DMS153 (cell line): ENCODE measurements at places on chromosomes 2 and 18.

DNA sequence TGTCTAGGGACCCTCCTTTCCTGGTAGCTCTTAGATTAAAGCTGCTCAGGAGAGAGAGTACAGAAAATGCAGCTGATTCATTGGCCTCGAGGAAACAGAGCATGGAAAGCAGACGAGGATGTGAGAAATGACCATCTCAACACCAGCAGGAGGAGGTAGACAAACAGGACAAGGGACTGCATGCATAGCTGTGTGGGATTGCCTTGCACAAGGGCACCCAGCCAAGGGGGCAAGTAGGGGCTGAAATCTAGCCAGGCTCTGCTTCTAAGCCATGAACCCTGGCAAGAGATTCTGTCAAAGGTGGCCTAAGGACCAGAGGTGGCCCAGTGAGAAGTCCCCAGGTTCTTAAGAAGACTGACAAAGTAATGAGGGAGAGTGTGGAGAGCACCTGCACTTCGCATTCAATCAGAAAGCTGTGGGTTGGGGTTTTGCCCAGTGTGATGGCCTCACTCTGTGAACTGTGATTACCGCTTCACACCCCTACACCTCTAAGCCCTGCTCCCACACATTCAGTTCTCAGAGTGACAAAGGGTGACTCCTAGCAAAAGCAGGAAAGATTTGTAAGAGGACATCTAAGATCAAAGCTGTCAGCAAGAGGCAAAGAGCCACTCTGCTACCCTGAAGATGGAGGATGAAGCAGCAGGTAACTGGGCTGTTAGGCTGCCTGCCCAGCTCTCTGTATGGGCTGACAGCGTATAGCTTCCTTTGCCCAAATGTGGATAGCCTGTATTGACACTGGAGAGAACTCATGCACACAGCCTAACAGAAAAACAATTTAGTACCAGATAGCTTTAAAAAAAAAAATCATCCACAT, 151.3 kb upstream of the PELI1 start:
- no peak for DNase-seq

DNA sequence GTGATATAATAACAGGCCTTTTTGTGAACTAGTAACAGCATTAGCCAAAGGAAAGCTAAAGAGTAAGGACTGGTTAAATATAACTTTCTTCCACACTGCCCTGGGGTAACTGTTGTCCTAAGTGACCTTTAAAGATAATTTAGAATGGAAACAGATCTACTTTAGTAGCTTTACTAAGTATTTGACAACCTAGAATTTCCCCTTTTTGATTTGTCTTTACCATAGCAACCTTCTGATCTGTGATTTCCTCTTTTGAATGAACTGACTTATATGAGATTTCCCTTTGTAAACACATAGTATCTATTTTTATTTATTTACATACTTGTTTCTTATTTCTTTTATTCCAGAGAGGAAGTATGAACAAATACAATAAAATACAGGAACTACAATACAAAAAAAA, 10.5 kb upstream of the KLF7 start:
- no peak for DNase-seq

GRCh38 chr2:9089831-9090230, 86.3 kb upstream of the MBOAT2 start:
- DNase-seq, result no peak

GRCh38 chr2:177545143-177545542, 152.6 kb downstream of the AGPS start:
- no peak for DNase-seq

DNA sequence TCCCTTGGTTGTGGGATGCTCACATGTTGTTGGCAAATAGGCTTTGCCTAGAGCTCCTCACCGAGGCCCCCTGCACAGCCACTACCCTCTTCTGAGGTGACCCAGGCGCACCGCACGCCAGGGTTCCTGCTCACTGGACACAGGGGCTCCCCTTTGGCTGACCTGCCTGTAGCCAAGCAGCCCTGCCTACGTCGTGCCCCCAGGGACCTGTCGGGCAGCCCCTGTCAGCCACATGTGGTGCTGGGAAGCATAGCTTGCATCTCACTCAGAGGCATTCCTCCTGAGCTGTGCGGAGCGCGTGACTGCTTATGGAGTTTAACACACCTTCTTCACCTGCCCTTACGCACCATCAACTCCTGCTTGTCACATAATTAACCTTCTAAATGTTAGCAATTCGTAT, 116.3 kb downstream of the ZNF236 start:
- DNase-seq, result no peak

- DNase-seq, result no peak
These were observed 124.9 kb downstream of the PRELID3A start for GRCh38 chr18:12532661-12533060.

GRCh38 chr2:37593024-37593423, 78.4 kb downstream of the CDC42EP3 start:
- no peak for DNase-seq

DNA sequence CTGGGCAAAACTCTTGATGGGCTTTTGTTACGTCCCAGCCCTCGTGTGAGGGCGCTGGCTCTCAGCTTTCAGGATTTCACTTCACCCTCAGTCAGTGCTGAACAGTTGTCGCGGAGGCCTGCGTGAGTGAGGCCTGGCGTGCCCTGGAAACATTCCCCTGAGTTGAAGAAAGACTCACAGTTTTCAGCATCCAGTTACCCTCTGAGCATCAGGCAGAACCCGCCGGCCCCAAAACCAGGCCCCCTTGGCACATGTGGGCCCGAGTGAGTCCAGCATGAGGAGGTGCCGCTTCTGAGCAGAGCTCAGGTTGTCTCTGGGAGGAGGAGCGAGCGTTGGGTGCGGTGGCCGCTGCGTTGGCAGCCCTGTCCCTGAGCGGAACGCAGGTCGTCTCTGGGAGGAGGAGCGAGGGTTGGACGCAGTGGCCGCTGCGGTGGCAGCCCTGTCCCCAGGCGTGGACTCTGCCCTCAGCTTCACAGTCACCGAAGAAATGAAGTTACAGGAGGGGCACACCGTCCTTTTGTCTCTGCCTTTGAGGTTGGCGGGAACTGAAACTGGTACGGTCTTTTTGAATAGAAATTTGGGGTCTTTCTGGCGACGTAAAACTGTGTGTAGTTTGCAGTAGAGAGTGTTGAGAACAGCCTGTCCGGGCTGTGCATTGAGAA, at the start of gene NEU4:
TSS of gene NEU4 (plus strand) at position 473 of the 662 bp plus-strand sequence. CDS start 5,292 bp downstream, outside the sequence.
- no peak for DNase-seq

GRCh38 chr2:10064932-10065772, 15.1 kb downstream of the CYS1 start:
- no peak for DNase-seq

DNA sequence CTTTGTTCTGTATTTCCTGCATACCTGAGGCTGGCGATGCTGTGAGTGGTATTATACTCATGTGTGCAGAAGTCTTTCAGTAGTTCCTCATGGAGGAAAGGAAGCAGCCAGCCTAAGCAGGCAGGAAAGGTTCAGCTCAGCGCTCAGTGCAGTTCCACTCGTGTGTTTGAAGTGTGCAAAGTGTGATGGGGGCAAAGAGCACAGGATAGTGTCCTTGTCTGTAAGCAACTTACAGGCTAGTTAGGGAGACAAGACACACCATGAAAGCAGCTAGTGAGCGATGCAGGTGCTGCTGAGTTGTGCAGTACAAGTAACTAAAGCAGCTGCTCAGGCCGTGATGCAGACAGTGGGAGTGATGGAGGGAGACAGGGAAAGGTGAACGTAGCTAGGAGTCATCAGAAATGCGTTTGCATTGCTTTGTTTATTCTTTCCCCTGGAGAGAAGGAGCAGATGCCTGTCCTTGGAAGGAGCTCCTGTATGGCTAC, 146.2 kb downstream of the LDLRAD4 start:
- no peak for DNase-seq

- no peak for DNase-seq
These were observed 29.3 kb upstream of the EPHA4 start for GRCh38 chr2:221601376-221601775.

GRCh38 chr2:231235217-231235616, 36.8 kb downstream of the ARMC9 start:
- DNase-seq, result no peak

DNA sequence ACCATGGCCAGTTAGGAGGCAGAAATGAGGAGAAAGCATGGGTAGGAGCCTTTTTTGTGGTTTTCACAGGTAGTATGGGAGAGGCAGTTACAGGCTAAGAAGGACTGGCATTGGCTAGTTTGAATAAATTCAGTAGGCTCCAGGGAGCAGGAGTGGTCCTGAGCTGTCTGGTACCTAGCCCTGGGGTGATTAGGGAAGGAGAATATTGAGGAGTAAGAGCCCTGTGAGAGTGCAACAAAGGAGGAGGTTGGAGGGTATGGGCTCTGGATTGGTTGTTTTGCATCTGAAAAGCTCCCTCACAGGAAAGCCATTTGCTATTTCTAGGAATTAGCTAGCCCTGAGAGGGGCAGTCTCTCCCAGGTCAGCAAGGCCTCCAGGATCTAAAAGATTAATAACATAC, 13.3 kb upstream of the TCF7L1 start:
- no peak for DNase-seq

GRCh38 chr2:239594772-239595608, 194.2 kb upstream of the HDAC4 start:
- no peak for DNase-seq

DNA sequence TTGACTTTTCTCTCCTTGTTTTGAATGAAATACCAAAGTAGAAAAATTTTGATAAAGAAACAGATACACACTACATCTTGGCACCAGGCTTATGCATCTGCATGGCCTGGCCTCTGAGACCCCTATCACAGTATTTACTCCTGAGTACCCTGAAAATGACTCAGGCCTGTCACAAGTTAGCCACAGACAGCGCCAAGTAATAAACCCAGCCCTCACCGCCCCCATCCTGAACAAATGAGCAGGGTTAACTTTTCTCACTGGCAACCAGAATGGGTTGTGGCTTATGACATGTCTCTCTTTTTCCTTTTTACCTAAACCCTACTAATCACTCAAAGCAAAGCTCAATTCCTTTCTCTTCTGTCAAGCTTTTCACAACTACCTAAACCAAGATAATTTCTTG, 35.3 kb downstream of the SPRED2 start:
- DNase-seq, result no peak

DNA sequence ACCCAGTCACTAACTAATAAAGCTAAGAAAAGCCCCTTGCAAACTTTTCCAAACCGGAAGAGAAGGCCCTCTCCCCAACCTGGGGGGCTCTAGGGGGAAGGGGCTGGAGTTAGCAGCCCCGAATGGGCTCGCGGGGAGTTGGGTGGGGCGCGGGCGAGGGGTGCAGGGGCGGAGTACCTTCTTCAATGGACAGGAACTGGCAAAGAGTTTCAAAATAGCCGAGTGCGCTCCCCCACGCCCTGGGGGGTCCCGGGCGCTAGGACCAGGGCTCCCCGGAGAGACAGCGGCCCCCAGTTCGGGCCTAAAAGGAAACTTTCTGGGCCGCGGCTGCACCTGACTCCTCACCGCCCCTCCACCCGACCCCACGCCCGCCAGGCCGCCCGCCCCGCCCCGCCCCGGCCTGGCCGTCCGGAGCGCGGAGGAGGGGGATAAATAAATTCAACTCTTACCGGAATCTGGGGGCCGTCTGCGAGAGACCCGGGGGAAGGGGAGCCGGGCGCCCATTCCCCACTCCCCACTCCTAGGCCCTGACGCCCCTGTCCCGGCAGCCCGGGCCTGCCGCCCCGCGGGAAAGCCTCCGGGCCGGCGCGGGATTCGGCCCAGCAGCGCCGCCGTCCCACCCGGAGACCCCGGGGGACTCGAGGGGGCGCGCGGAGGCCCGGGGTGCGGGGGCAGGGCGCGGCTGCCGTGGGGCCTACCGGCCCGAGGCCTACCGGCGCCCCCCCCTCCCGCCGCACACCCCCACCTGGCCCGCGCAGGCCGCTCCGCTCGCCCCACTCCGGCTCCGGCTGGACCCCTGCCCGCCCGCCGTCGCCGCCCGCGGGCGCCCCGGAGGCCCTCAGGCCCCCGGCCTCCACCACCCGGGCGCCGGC, 868 bp downstream of the INO80D start:
- DNase-seq, result no peak

DNA sequence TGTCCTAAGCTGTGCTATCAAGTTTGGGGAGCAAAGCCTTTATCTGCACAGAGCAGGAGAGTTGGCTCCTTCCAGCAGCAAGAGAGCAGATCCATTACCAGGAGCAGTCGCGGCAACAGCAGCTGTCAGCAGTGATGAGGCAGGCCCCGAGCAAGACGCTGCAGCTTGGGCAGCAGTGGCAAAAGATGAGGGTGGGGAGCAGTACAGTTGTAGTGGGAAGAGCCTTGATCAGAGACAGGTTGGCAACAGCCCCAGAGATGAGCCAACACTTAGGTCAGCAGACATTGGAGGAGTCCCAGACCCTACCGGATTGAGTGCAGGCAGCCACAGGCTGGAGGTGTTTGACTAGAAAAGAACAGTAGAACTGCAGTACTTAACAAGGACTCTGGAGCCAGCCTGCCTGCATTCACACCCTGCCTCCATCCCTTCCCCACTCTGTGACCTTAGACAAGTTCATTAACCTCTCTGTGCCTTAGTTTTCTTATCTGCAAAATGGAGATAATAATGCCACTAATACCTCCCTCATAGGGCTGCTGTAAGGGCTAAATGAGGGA, 117.1 kb upstream of the SERTAD2 start:
- DNase-seq, result no peak

GRCh38 chr2:207944979-207945600, 80.2 kb downstream of the PLEKHM3 start:
- DNase-seq, result no peak

GRCh38 chr2:71603311-71603811, 150.0 kb downstream of the DYSF start:
- DNase-seq, result no peak

DNA sequence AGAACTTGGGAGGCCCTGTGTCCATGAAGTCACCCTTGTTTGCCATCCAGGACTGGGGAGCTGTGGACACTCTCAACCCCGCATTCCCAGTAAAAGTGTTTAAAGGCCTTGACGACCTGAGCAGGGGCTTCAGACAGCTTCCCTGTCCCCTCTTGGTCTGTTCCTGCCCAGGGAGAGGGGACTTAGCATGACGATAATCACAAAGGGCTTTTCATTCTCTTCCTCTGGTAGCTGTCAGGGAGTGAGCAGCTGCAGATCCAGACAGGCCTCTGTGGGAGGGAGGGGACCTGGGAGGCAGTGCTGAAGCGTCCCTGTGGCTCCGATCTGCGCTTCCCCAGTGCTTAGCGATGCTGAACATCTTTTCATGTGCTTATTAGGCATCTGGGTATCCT, 77.8 kb upstream of the HS6ST1 start:
- no peak for DNase-seq

DNA sequence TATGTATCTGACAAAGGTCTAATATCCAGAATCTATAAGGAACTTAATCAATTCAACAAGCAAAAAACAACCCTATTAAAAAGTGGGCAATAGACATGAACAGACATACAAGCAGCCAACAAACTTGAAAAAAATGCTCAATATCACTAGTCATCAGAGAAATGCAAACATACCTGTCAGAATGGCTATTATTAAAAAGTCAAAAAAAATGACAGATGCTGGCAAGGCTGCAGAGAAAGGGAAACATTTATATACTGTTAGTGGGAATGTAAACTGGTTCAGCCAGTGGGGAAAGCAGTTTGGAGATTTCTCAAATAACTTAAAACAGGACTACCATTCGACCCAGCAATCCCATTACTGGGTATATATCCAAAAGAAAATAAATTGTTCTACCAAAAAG, 21.6 kb downstream of the SESTD1 start:
- DNase-seq, result no peak
